SJSA1 (cell line): ENCODE measurements at places on chromosomes 5 and 9.

- H3K4me1 ChIP-seq: no peaks in the 10 kb centered on the region
- no peaks in the 10 kb centered on the region for H3K27me3 ChIP-seq
- no peak for DNase-seq
- H3K4me3 ChIP-seq: no peak overlapping the region
- no peak overlapping the region for H3K27ac ChIP-seq
These were observed 360.6 kb downstream of the PLK2 start for GRCh38 chr5:58099257-58099656.

DNA sequence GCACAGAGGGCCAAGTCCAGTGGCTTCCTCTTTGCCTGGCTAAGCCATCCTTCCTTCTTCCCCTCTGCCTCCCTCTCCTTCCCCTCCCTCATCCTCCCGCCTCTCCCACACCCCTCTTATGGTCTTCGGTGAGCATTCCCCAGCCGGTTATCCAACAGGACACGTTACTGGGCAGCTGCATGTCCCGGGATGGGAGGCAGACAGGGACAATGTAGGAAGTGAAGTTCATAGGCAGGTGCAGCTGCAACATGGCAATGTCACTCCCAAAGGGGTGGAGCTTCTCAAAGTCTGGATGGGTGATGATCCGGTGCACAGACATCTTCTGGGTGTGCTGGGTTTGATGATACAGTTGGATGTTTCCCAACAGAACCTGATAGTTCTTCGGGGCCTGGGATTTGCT lies 71.4 kb upstream of the SPTLC1 start:
- no peaks in the 10 kb centered on the region for H3K27me3 ChIP-seq
- no peak for DNase-seq
- H3K4me3 ChIP-seq: no peak overlapping the region
- no peaks in the 10 kb centered on the region for H3K4me1 ChIP-seq

- no peaks in the 10 kb centered on the region for H3K27me3 ChIP-seq
- peaks cover 41% of the 10 kb centered on the region for H3K4me1 ChIP-seq
- no peak overlapping the region for H3K4me3 ChIP-seq
- no peak for DNase-seq
- H3K27ac ChIP-seq: no peak overlapping the region
These were observed 372.8 kb downstream of the KIAA0825 start for GRCh38 chr5:94245608-94246007.

DNA sequence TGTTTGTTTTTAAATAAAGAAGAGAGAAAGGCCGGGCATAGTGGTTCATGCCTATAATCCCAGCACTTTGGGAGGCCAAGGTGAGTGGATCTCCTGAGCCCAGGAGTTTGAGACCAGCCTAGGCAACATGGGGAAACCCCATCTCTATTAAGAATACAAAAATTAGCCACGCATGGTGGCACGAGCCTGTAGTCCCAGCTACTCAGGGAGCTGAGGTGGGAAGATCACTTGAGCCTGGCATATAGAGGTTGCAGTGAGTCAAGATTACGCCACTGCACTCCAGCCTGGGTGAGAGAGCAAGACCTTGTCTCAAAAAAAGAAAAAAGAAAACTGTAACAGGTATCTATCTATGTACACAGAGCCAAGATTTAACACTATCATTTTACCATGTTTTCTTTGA lies 34.2 kb upstream of the CDC42SE2 start:
- H3K27me3 ChIP-seq: no peaks in the 10 kb centered on the region
- no peaks in the 10 kb centered on the region for H3K36me3 ChIP-seq
- no peak for DNase-seq
- H3K4me1 ChIP-seq: no peaks in the 10 kb centered on the region
- H3K27ac ChIP-seq: no peak overlapping the region

GRCh38 chr5:127518319-127518621 lies 830 bp downstream of the PRRC1 start:
- H3K4me3 ChIP-seq: peak overlapping the region; percentile 97
- peak overlapping the region; percentile 64 for H3K27ac ChIP-seq
- no peaks in the 10 kb centered on the region for H3K27me3 ChIP-seq
- DNase-seq: no peak
- H3K36me3 ChIP-seq: peaks cover 45% of the 10 kb centered on the region

GRCh38 chr9:115591584-115591984 lies 473.6 kb upstream of the TNC start:
- no peak overlapping the region for H3K4me3 ChIP-seq
- H3K27me3 ChIP-seq: no peaks in the 10 kb centered on the region
- DNase-seq: peak; percentile 87
- H3K36me3 ChIP-seq: no peaks in the 10 kb centered on the region

DNA sequence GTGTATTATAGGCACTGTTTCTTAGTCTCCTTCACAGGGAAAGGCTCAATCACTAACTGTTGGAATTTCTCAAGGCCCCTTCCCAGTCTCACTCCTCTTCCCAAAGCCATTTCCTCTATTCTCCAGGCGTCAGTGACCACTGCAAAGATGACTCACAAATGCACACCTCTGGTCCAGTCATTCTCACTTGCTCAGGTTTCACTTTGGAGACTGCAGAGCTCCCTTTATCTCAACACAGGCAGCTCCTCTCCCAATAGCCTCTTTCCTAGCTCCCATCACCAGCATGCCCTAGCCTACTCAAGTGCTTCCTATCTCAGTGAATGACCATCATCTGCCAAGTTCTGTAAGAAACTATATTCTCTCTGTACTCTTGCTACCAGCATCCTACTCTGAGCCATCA lies 323.6 kb downstream of the NTRK2 start:
- H3K27ac ChIP-seq: no peak overlapping the region
- H3K36me3 ChIP-seq: no peaks in the 10 kb centered on the region
- H3K4me3 ChIP-seq: no peak overlapping the region
- no peaks in the 10 kb centered on the region for H3K27me3 ChIP-seq
- DNase-seq: no peak

- no peak overlapping the region for H3K4me3 ChIP-seq
- H3K27me3 ChIP-seq: peaks cover 46% of the 10 kb centered on the region
- H3K27ac ChIP-seq: no peak overlapping the region
- H3K4me1 ChIP-seq: no peaks in the 10 kb centered on the region
- DNase-seq: no peak
These were observed 28.4 kb downstream of the ABO start for GRCh38 chr9:133246562-133246961.
